ENCODE measurements at places on chromosomes 16 and 17.

DNA sequence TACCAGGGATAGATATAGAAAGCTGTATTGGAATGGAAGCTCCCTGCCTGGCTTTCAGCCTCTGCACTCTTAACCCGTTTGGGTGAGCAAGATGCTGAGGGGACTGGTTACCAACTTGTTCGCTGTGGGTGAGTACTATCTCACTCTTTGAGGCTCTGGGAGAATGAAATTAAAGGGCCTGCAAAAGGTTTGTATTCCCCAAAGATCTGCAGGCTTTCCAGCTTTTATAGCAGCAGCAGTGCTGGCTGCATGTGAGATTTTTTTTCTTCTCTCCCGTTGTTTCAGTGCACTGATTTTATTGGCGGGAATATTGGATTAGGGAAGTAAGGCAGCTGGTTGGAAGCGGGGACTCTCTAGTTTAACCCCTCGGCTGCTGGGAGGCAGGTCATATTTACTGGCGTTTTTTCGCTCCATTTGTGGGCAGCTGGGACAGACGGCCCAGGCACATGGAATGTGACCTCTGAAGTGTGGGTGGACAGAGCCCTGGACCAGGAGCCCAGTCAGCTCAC, 30.9 kb downstream of the C17orf75 start:
- no peak for DNase-seq

GRCh38 chr17:15334266-15334665, 7.1 kb downstream of the TEKT3 start:
- no peak for DNase-seq

DNA sequence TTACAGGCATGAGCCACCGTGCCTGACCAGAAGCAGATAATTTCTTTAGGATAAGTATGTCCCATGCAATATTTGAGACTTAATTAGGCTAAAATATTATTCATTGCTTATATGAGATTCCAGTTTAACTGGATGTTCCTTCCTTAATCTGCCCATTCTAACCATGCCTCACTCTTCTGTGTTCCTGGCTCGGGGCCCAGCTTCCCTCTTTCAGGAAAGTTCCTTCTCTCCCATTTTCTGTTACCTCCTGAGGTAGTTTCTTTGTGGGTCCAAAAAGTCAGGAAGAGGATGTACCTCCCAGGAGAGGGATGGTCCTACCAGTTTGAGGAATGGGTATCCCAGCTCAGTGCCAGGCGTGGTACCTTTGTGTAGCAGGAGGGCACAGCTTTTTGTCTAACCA, 23.3 kb downstream of the UNK start:
- DNase-seq: no peak

- peak; percentile 5 for DNase-seq
These were observed 30.0 kb upstream of the RNF43 start for GRCh38 chr17:58447039-58447975.

DNA sequence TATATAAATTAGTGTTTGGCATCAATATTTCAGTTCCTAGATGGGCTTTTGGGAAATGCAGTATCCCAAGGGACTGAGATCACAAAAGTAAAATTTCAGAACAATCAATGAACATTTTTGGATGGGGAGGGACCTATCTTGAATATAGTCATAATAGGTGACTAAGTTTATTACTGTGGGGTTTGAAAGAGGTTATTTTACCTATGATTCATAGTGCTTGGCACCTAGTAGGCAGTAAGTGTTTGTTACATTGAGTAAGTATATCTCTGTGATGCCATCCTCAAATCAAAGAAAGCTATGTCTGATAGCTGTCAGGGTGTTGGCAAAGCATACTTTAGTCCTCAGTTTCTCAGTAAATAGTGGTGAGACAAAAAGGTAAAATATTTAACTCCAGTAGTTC, 36.9 kb downstream of the ZNF207 start:
- no peak for DNase-seq

DNA sequence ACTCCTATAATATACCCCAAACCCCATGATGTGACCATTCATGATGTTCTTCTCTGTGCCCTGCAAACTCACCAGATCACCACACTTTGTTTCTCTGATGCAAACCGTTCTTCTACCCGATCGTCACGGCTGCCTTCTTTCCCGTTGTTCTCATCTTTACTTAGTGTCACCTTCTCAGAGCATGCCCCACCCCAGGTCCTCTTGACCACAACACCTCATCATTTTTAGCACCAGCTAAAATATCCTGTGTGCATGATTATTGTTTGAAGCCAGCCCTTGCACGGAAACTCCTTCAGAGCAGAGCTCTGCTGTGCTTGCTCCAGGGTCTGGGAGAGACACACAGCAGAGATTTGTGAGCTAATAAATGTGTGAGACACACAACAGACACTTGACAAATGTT, 38.9 kb upstream of the CREBBP start:
- no peak for DNase-seq

DNA sequence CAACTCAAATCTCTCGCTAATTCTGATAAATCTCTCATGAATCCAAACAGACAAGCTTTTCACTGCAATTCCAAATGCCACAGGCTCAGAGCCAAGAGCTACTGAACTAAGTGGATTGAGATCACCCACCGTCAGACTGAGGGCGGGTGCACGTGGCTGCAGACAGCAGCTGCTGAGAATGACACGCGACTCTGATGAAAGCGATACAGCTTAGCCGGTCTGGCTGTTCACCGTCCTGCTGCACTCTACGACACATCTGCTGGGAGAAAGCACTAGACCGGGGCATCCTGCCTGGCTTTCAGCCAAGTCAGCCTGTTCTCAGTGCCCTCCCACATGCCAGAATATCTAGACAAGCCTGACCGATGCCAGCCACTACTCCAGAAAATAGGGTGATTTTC, 42.6 kb downstream of the KLHDC4 start:
- DNase-seq: no peak

DNA sequence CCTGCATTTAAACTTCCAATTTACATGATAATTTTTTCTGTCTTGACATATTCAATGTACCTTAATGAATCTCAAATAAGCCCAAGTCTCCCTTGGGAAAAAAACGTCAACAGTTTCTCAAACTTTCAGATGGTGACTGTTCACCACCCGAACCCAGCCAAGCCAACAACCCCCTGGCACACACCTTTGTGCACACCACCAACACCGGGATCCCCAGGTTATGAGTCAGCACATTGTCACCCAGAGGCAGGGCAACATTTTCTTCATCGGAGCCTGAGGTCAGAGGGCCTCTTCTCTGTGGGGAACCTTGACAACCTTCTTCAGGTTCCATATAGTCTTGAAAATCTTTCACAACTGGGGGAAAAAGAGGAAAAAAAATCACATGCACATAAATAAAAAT, 15.5 kb downstream of the DYNC1LI2 start:
- no peak for DNase-seq

- no peak for DNase-seq
These were observed 1.8 kb downstream of the RNF43 start for GRCh38 chr17:58415371-58416055.

DNA sequence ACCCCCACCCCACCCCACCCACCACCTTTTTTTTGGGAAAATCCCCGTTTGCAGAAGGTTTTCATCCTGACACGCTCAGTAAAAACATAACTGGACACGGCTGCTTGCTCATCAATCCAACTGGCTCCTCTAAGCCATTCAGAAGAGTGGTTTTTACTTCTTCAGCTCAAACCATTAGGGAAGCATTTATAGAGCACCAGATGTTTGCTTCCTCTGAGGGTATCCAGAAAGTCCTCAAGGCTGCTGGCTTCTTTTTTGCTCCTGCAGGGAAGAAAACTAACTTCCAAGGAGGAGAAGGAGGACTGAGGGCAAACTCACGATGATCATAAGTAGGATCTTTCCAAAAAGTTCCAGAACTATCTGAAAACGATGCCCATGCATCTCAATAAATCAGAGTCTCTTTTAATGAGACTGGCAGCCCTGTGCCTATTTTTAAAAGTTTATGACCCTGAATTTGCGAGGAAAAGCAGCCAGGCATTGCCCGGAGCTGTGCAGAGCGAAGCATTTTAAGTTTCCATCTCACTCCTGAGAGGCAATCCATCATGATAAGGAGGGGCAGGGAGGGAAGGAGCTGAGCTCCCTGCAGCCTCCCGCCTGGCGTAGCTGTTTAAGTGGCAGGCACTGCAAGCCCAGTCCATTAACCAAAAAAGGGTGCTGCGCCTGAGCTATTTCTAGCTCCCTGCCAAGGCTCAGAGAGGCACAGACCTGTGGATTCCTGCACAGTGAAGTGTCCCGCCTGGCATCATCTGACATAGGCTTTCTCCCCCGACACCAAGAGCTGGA, 146.3 kb upstream of the FOXF1 start:
- no peak for DNase-seq

- peak; percentile 40 for DNase-seq
These were observed 782 bp downstream of the FAM83G start for GRCh38 chr17:19003543-19004420.

DNA sequence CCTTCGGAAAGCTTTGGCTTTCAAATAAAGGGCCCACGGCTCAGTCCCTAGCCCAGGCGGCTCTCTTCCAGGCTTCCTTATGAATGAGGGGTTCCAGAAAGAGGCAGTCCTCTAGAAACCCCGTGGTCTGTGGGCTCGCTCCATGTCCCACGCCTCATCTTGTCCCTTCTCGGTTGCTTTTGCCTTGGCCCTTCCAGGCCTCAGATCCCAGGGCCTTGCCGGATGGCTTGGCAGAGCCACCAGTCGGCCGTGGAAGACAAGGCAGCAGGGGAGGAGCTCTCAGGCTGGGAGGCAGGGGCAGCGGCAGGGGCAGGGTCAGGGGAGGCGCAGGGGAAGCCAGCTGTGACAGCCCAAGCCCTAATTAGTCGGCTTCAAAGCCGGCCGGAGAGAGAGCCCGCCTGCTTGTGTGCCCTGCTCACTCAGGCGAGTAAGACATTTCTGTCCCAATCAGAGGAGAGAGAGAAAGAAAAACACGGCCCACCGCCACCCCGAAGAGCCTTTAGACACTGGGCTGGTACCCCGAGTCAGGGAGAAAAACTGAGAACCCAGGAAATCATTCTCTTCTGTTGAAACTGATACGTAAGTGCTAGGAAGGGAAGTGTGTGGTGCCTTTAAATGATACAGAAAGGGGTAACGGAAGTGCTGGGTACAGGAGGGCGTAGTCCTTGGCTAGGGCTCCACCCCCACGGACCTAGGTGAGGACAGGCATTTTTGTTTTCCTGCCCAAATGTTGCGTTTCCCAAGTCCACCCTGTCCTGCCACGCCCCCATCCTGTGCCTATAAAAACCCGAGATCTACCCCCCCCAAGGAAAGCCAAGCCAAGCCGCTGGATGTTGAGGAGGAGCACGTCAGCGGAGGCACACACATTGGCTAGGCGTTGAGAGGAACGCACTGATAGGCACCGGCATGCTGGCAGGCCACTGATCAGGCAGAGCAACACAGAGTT, 27.8 kb upstream of the MEIOC start:
- DNase-seq: no peak

- no peak for DNase-seq
These were observed 13.1 kb upstream of the RBFOX1 start for GRCh38 chr16:7319514-7319913.

GRCh38 chr17:62478424-62478879, at the start of gene TLK2:
TLK2 (plus strand) TSS chr17:62478825; CDS start chr17:62481126, 2,301 bp downstream.
- peak; percentile 65 for DNase-seq

DNA sequence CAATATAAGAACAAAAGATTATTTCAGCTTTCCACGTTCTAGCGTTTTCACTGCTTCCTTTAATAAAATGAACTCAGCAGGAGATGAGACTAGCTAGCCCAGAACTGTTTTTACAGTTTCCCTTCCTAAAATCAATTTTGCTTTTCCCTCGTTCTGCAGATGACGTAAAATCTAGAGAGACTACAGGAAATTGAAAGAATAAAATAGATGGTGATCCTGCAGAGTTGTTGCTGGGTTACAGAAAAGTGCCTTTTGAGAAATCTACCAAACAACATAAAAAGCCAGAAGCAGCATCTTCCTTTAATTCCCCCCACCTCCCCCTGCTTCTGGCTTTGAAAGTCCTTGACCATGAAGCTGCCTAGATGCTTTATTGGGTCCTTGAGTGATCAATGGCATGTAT, 96.8 kb upstream of the CLEC3A start:
- no peak for DNase-seq

DNA sequence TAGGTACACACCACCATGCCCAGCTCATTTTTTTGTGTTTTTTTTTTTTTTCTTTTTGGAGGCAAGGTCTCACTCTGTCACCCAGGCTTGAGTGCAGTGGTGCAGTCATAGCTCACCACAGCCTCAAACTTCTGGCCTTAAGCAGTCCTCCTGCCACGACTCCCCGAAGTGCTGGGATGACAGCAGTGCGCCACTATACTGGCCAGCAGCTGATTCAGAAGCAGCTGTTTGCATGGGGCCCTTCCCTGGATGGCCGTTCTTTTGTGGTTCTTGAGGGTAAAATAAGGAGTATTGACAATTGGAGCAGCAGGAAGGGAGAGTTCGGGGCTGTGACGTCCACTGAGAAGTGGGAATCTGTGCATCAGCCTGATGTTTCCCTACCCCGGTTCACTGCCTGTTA, 41.6 kb downstream of the KIAA0513 start:
- no peak for DNase-seq

DNA sequence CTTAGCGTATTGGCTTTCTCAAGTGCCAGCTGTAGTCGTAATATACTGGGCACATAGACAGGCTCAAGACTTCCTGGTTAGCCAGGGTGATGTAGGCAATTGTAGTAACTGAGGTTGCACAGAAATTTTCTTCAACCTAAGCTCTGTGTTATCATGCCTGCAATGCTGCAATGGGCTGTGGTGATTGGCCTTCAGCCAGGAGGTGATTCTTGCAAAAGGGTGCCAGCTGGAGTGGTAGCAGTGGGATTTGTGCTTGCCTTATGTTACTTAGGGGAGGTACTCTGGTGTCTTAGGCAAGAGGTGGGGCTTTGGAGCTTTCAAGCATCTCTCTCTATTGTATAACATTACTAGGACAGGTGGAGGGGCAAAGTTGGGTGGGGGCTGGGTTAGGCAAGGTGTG, 495.1 kb downstream of the CDH11 start:
- DNase-seq: no peak
